SIG-M5 (cell line): ENCODE measurements at places on chromosomes 7 and 10.

GRCh38 chr7:7793921-7794320 is 75.5 kb upstream of the RPA3 start:
- DNase-seq = no peak

DNA sequence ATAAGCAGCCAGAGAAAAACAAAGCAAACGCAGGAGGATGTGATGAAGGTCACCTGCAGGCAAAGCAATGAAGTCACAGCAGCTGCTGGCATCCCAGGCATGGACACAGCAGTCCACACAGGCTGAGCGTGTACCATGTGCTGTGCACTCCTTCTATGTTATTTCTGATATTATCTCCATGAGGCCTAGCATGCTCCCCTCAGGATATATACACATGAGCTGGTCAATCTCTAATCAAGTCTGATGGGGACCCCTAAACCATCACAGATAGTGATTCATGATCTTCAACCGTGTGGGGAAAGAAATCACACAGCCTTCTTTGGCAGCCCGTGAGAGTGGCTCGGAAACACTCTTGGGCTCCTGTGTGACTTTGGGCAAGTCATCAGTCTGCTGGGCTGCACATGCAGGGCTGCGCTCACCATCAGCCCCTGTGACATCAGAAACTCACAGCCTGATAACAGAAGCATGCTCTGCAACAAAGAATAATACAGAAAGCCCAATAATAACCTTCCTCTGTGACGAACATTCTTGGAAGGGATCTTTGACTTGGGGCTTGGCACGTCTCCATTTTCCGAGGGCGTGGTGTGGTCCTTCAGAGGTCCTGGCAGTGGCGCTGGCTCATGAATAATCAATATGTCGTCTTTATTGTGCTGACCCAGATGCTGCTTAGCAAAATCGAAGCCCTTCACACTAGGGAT is 83.0 kb upstream of the ATP6V0A4 start:
- DNase-seq = no peak

GRCh38 chr10:7834262-7834661 is 16.0 kb downstream of the TAF3 start:
- DNase-seq = no peak

DNA sequence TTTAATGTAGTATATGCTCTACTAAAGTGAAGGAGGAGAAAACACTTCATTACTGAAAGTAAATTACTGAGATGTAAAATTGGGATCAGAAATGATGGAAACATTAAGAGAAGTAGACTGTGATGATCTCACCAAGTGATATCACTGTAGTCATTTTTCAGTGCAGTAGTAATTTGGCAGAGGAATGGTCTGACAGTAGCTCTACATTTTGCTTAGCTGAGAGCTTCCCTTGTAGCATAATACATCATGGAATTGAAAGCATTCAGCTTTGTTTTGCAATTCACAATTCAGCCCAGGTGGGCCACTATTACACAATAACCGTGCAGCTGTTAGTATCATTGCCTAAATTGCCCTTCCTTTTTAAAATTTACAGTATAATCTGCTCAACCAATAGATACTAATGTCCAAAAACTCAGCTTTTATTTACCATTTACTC is 19.4 kb upstream of the CABCOCO1 start:
- DNase-seq = no peak
